ENCODE measurements at places on chromosomes 7 and 10. TPM values are rescaled to one million over a fixed set of nuclear protein-coding genes. Genes with fewer than 3 reads are reported as not detected.

P4HA1 gene
- total RNA-seq = 51.8 TPM

PDE6C gene
- total RNA-seq = not detected

MBL2 gene
- not detected for total RNA-seq

CTBP2 gene
- 0.12 TPM for total RNA-seq

NKX1-2 gene
- total RNA-seq = not detected

FKBP6 gene
- total RNA-seq = not detected

UNC5B gene
- total RNA-seq = 0.09 TPM

IL2RA gene
- total RNA-seq = 659 TPM

PTPRN2 gene
- total RNA-seq = 0.51 TPM

TMEM196 gene
- total RNA-seq = not detected

UTF1 gene
- not detected for total RNA-seq

GCK gene
- total RNA-seq = 0.53 TPM

LIPK gene
- total RNA-seq = not detected

H2BK1 gene
- total RNA-seq = not detected

MET gene
- total RNA-seq = 0.91 TPM

MYL10 gene
- not detected for total RNA-seq

IFIT5 gene
- total RNA-seq = 14.9 TPM

NCF1 gene
- total RNA-seq = 0.78 TPM

RAPGEF5 gene
- 1.5 TPM for total RNA-seq

IQUB gene
- total RNA-seq = not detected

RBM20 gene
- total RNA-seq = 0.40 TPM

TUBAL3 gene
- total RNA-seq = not detected

RARRES2 gene
- total RNA-seq = not detected
